ENCODE measurements at places on chromosomes 1 and 21.

- DNase-seq: peak; percentile 59
Measured at GRCh38 chr1:89483010-89483756, 41.4 kb upstream of the LRRC8B start.

- DNase-seq: no peak
Measured at GRCh38 chr1:231663211-231663792, 36.7 kb downstream of the DISC1 start.

- DNase-seq: no peak
Measured at GRCh38 chr1:59698386-59698785, 116.4 kb upstream of the HOOK1 start.

DNA sequence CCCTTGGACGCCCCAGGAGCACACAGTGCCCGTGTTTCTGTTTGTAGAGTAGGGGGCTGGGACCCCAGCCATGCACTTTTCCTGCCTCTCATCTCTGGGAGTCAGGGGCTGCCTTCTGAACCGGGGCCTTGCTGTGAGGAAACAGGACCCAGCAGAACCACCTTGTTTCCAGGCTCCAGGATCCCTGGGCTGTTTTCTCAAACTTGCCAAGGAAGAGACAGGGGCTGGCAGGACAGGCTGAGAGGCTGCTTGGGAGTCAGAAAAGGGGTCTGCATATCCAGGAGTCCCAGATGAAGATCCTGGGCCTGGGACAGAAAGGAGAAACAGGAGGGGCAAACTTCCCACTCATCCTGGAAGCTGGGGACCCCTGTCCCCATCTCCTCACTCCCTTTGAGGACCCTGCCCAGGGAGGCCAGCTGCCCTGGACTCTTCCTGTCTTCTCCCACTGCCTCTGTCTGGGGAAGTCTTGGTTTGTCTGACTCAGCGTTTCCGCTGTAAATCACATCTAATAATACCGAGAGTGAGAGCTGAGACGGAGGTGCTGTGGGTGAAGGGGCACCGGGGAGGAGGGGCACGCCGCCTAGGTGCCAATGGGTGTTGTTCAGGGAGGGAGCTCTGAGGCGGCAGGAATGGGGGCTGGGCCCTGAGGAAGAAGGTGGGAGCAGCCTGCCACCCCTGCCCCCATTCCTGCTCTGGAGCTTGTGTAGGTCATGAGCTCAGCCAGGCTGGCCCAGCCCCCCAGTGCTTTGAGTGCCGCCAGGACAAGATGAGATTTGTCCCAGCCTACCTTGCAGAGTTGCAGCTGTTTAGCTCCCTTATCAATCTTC, 16.7 kb downstream of the POU3F1 start:
- DNase-seq: no peak

GRCh38 chr1:181185461-181185860, 97.0 kb downstream of the IER5 start:
- no peak for DNase-seq

DNA sequence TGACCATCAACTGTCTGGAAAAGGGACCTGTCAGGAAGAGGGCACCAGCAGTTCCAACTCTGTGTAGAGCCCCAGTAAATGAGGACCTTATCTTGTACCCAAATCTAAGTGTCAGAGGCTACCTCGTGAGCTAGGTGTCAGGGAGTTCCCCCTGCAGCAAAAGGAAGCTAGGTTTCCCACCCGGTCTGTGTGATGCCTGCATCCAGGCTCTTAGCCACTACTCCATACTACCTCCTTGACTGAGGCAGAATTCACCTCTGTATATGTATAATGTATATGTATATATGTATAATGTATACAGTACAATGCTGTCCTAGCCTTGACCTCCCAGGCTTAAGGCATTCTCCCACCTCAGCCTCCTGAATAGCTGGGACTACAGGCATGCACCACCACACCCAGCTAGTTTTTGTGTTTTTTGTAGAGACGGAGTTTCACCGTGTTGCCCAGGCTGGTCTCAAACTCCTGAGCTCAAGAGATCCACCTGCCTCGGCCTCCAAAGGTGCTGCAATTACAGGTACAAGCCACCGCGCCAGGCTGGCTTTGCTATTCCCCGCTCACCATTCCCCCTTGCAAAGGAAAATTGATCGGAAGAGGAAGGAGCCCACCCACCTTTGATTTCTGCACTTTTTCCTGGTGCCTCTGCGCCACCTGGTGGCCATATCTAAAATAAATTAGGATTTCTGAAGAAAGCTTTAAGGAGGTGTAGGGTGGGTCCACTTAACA, 15.7 kb upstream of the LUZP1 start:
- DNase-seq: peak; percentile 41

DNA sequence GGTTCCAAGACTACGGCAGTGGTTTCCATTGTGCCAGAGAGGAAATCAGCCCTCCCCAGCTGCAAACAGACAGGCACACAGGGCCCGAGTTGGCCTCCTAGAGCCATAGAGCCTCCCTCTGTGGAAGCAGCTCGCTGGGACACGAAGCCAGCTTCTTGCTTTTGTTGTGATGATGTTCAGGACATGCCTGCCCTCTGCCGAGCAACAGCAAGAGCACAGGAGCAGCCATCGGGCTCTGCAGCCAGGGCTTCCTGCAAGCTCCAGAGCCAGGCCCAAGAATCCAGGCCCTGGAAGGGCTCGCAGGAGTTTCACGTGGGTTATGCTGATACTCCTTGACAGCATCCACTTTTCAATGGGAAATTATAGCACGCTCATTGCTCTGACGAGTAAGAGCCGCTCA, 18.5 kb downstream of the NPHP4 start:
- DNase-seq: no peak

- no peak for DNase-seq
Measured at GRCh38 chr1:73097917-73098316, 815.6 kb upstream of the NEGR1 start.

DNA sequence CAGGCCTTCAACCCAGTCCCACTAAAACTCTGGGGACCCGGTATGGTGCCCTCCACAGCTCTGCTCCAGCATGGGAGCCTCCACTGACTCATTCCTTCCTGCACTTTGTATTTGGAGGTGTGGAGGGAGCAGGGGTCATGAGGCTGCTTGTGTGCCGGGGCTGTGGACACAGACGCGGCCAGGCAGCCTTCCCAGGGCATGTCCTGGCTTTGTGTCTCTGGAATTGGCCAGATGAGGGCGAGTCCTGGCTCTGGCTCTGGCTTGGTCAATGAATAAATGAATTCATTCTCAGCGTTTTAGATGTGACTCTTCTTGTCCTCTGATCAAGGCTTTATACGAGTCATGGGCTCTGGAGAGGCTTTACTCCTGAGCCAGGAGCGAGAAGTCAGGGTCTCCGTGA, 19.1 kb downstream of the AJAP1 start:
- DNase-seq: no peak

- no peak for DNase-seq
Measured at GRCh38 chr1:80799457-80799856, 1001.3 kb upstream of the ADGRL2 start.

- DNase-seq: no peak
Measured at GRCh38 chr1:147781056-147781471, 20.7 kb upstream of the GJA5 start.

GRCh38 chr1:233796146-233796783, 108.2 kb upstream of the SLC35F3 start:
- DNase-seq: no peak

GRCh38 chr21:17931080-17931479, 111.9 kb upstream of the C21orf91 start:
- DNase-seq: no peak

GRCh38 chr1:25018110-25018735, 88.1 kb upstream of the RUNX3 start:
- DNase-seq: no peak

- no peak for DNase-seq
Measured at GRCh38 chr1:75796376-75797272, at the start of gene MSH4. Gene MSH4, plus strand, starts transcription at chr1:75796882. Its CDS starts 104 bp downstream, at chr1:75796986.

GRCh38 chr1:226424221-226425003, 16.5 kb upstream of the PARP1 start:
- no peak for DNase-seq

DNA sequence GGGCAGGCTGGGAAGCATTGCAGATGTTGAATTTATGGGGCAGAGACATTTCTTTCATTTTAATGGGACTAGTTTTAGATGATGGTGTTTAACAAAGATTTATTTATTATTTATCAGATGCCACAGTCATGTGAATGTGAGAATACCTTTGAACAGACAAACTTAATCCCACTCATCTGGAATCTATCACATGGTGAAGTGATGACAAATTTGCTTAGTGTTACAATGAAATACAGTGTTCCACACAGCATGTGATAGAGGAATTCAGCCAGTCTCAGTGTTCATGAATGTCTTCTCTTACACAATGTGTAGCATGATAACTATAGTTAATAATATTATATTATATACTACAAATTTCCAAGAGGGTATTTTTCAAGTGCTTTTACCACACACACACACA, 1361.7 kb upstream of the B3GALT2 start:
- DNase-seq: no peak

GRCh38 chr21:44527156-44527982, 12.6 kb downstream of the KRTAP10-1 start:
- DNase-seq: no peak

DNA sequence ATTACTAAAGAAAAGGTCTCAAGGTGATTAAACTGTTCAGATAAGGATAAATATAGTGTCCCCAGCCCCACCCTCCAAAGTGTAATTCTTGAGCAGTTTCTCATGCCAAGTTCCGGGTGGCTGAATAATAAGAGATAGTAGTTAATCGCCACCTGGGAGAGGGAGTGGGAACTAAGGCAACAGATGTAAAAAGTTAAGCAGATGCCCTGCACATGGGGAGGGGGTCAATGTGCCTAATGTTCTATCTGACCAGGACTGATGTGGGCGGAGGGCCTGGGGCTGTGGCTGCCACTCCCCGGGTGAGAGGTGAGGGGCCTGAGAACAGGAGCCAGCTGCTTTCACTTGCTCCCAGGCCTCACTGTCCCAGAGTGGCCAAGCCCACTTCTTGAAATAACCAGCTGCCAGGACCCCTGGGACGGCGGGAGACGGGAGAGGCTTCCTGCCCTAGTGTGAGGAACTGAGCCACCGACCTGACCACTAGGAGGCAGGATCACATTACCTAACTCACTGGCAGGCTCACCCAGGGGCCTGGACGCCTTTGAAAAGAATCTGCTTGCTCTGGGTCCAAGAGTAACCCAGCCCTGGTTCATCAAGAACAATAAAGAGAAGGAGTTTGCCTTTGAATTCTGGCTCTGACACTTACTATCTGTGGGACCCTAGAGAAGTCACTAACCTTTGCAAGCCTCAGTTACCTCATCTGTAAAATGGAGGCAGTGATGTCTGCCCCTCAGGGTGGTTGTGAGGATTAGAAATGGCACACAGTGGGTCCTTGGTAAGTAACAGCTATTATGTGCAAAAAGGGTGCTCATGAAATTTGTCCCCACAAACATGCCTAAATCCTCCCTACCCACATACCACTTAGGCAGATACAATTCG, 179.2 kb downstream of the ATG4C start:
- DNase-seq: no peak

DNA sequence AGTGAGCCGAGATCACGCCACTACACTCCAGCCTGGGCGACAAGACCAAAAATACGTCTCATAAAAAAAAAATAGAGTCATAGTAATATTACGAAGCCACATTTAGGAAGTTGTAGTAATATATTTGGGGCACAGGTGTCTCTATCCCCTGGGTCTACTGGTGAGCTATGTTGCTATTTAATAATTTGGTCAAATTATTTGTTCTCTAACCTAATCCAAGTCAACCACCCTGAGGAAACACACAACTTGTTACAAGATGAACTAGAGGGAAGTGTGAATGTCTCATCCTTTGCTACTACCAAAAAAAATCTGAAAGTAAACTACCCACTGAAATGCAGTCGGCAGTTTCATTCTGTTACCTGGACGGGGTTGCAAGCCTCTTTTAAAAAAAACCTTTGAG, 35.3 kb downstream of the RGS8 start:
- DNase-seq: no peak

GRCh38 chr1:205375835-205376545, 19.3 kb upstream of the KLHDC8A start:
- no peak for DNase-seq

DNA sequence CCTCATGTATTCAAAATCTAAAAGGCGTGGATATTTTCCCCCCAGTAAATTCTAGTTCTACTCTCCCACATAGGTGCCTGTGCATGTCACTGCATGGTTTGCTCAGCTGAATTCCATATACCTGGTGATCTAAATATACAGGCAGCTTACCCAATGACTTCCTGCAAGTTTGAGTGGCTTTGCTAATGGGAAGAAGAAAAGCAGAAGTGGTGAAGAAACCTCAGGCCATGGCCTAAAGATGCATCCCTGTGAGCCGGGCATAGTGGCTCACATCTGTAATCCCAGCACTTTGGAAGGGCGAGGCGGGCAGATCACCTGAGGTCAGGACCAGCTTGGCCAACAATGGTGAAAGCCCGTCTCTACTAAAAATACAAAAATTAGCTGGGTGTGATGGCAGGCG, 11.5 kb downstream of the SLC44A3 start:
- no peak for DNase-seq

- DNase-seq: no peak
Measured at GRCh38 chr1:221437926-221438325, 304.0 kb downstream of the DUSP10 start.

Measured in central memory CD4-positive, alpha-beta T cell (primary cell).